CD8-positive, alpha-beta memory T cell (primary cell): ENCODE measurements at places on chromosomes 11 and 22.

DNA sequence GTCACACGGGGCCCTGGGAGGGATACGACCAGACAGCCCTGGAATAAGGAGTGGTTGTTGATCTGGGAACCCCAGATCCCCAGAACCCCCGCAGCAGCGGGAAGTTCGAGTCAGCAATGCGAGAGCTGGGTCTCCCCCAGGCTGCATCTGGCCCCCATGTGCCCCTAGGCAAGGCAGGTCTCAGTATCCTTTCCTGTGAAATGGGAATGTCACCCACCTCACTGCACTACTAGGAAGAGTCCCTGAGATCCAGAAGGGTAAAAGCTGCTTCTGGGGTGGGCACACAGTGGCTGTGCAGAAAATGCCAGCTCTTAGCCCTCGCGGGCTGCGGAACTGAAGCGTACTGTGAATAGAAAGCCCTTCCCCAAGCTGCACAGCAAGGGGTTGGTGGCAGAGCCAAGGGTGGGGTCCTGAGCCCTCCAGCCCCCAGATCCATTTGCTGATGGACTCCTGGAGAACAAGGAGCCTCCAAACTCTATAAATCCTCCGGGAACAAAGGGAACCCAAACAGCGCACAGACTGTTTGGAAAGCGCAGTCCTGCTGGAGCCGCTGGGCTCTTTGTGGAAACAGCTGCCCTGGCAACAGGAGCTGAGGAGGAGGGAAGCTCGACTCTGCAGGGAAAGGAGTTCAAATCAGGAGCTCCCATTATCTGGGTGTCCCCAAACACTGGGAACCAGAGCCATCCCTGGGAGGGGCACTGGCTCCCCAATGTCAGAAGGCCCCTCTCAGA lies 68.2 kb upstream of the SHISAL1 start:
- DNase-seq: no peak

- DNase-seq: no peak
Observed at GRCh38 chr11:126499131-126499752, 143.8 kb downstream of the ST3GAL4 start.

GRCh38 chr22:22207845-22208564 lies 36.6 kb upstream of the VPREB1 start:
- peak; percentile 54 for DNase-seq

GRCh38 chr22:30863081-30863833 lies 105.3 kb downstream of the MORC2 start:
- DNase-seq: no peak

DNA sequence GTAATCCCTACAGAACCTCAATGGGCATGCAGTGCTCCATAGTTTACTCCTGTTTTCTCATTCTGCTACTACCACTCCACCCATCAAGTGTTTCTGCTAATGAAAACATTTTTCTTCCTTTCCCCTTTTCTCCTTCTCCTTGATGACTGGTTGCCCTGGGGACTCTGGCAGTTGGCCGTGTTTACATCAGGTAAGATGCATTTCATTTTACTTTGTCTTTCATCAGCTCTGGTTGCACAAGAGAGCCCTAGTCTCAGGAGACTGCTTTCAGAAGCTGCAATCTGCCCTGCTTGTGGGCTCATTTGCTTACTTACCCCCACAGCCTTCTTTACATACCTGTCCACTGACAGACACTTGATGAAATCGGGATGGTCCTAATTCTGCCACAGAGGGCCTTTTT lies 19.6 kb upstream of the LIMK2 start:
- DNase-seq: no peak

- DNase-seq: no peak
Observed at GRCh38 chr11:122808478-122808869, 29.8 kb upstream of the CRTAM start.

DNA sequence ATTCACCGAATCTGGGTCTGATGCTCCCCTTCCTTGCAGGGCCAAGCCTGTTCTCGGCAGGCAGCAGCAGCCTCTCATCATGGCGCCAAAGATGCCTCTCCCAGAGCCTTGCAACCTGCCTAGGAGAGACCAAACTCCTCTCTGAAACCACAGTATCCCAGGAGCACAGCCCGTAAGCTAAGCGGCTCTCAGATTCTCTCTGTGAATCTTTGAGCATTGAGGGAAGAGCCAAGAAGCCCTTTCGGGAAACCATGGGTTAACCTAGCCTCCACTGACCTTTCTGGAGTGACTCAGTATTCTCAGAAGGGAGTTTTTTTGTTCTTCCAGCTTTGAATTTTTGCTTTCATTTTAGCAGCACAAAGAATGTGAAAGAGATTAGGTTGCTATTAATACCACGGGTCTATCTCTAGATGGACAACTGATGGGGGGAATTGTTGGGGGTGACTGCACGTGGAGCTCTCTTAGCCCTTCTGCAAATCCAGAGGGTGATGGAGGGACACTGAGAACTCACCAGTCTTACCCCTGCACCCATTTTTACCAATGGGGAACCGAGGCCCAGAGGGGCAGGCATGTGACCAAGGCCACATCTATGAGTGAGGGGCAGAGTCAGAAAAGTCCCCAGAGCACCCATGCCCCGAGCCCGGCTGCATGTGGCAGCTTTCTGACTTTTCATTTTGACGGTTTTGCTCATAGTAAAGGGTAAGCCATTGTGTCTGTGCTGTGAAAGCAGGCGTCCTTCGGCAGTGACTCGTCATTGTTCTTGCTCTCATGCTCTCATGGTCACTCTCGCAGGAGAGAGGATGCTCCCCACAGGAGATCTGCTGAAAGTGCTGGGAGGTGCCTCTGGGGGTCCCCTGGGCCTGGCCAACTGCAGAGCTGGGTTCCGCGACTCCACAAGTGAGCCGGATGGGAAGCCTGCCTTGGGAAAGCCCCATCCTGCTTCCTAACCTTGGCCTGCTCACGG lies 36.0 kb downstream of the IRAG1 start:
- DNase-seq: no peak

DNA sequence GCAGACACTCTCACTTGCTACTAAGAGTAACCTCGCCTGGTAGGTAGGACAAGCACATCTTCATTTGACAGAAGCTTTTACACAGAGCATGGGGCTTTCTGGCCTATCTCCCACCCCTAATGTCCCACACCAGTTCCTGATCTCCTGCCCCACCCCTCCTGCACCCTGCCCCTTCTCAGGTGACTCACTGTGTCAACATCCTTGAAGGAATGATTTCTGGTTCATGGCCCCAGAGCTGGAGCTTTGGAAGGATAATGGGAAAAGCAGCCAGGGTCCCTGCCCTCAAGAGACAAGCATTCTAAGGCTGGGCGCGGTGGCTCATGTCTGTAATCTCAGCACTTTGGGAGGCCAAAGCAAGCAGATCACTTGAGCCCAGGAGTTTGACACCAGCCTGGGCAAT lies 47.2 kb downstream of the LRFN4 start:
- no peak for DNase-seq

- no peak for DNase-seq
Observed at GRCh38 chr11:35845860-35846259, 98.0 kb upstream of the LDLRAD3 start.

- DNase-seq: no peak
Observed at GRCh38 chr11:2662024-2662312, 37.8 kb downstream of the KCNQ1OT1 start.

- no peak for DNase-seq
Observed at GRCh38 chr11:134679592-134679991, 267.6 kb upstream of the B3GAT1 start.

- no peak for DNase-seq
Observed at GRCh38 chr11:63262547-63262946, 19.1 kb upstream of the SLC22A25 start.

- no peak for DNase-seq
Observed at GRCh38 chr11:61866958-61867343, 24.4 kb downstream of the FADS3 start.

- DNase-seq: no peak
Observed at GRCh38 chr11:82765466-82766034, 31.9 kb upstream of the FAM181B start.

DNA sequence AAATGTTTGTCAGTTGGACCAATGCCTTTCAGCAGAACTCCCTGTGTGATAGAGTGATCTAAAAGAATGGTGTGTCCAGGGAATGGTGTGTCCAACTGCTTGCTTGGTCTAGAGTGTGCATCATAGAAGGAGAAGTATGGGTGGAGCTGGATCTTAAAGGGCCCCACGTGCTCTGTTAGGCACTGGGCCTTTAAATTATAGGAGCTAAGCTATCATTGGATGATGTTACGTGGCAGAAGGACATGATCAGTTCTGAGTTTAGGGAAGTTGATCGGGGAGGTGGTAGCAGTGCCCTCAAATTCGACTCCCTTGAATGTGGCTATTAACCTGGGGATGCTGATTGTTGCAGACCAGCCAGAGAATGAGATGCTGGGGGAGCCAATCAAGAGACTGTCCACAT lies 16.4 kb downstream of the STX3 start:
- DNase-seq: no peak

DNA sequence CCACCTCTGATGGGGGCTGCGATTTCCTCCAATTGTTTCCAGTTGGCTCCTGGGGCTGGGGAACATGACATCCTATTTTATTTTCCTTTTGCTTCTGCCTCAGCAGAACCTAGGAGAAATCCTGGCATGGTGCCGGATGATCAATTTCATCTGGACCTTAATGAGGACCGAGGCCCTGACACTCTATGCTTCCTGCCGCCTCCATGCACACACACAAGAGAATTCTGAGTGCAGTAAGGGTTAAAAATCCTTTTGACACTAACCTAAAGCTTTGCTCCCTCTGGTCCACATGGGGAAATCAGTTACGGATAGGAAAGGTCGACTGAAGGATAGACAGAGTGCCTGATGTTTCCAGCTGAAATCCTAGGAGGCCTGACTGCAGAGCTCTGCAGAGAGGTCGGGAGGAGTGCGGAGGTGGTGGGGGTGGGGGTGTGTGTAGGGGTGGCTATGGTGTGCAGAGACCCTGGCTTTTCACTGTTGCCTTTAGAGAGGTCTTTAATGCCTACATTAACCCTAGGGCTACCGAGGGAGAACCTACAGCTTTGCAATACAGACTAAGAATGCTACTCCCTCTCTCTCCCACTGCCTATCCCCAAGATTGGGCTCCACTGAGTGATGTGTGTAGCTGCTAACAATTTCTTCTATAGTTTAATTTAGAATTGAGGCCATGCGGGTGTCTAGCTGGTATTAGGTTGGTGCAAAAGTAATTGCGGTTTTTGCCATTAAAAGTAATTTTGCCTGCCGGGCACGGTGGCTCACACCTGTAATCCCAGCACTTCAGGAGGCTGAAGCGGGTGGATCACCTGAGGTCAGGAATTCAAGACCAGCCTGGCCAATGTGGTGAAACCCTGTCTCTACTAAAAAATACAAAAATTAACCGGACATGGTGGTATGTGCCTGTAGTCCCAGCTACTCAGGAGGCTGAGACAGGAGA lies 53.6 kb upstream of the INCENP start:
- no peak for DNase-seq

DNA sequence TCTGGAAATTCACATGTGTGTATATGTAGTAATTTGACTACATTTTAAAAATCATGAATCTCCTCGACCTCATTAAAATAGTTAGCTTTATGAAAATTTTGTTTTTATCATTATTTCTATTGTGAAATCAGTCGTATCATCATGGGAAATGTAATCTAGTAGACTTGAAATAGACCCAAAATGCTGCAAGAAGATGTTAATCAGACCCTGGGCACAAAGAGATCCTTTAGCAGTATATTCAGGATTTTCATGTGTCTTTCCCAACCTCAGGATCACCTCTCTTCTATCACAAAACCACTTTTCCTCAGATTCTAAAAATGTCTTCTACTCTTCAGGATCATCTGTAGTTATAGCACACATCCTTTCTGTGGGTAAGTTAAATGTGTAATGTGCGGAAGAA lies 74.9 kb upstream of the ADSL start:
- DNase-seq: no peak

- no peak for DNase-seq
Observed at GRCh38 chr11:12069066-12069676, 41.2 kb upstream of the MICAL2 start.

- DNase-seq: no peak
Observed at GRCh38 chr11:112523031-112523430, 262.4 kb upstream of the PLET1 start.

DNA sequence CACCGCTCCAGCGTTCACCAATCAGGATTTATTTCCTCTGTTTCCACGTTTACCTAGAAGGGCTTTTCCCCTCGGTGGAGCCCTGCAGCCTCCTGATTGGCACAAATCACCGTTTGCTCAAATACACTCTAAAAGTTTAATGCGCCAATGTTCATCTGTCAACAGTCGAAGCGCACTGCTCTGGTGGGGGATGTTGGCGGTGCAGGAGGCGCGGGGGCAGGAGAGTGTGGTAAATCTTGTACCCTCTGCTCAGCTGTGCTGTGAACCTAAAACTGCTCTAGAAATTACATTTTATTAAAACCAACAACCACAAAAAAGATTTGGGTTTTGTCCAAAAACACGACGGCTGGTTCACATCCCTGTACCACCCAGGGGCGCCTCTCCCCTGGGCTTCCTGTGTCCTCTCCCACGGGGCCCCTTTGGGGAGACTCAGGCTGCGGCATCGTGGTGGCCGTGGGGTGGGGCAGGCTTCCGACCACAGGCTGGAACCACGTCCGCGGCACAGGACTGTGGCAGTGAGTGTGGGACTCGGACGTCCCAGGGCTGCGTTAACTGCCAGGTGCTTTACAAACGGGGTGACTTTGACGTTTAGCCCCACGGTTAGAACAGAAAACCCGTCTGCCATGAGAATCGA lies 13.5 kb downstream of the TTLL8 start:
- no peak for DNase-seq

DNA sequence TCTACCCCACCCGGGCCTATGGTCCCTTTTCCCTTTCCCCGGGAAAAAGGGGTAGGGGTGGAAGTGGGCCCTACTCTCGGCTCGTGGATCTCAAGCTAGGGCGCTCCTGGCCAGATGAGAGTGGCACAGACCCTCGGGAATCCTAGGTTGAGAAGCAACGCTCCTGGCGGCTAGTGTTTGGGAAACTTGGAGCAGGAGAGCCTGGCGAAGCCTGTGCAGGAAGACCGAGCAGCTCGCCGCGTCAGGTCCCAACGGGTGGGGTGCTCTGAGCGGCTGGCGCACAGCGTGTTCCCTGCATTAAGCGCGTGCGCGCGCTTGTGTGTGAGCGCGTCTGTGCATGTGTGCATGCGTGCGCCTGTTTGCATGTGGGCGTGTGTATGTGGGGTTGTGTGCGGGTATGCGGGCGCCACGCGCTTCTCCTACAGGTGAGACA lies 7.1 kb upstream of the FLI1 start:
- DNase-seq: peak; percentile 37

DNA sequence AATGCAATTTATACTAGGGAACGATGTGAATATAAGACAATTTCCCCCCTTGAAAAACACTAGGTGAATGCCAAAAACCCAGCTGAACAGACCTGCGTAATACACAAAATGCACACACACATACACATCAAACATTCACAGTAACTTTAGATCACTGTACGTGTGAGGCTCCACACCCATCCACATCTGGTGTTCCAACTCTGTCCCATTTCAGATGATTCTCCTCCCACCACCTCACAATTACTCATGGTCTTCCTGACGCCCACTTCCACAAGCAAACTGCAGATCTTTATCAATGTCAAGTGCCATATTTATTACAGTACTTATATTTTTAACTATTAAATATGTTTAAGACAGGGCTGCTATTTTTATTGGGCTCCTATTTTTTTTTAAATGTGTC lies 57.8 kb upstream of the TENM4 start:
- DNase-seq: no peak

- no peak for DNase-seq
Observed at GRCh38 chr11:36469063-36469462, 41.0 kb downstream of the TRAF6 start.
